AG04450 (cell line): ENCODE measurements at places on chromosomes 4 and X.

GRCh38 chr4:184103527-184104264 is 114.0 kb downstream of the ENPP6 start:
- no peak for DNase-seq

DNA sequence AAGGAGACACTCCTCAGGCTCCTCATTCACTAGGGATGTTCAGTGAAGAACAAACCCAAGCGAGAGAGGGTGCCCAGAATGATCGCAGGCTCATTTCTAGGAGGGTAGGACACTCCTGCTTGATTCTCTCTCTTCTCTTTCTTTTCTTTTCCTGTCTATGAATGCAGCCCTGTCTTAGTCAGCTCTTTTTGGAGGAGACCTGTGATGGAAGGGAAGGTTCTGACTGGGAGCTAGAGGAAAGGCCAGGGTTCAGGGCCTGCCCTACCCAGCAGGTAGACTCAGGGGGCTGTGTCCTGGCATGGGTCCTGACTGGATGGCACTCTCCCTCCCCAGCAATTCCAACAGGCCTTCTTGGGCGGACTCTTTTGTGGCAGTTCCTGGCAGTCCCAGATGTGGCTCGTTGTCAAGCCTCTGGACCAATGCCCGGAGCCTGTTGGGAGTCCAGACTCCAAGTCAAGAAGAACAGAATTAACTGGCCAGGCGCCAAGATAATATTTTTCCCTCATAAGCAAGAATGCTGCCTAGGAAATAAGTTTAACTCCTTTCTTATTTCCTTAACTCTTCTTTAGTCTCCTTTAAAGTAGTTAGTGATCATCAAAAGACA is 139.4 kb upstream of the SCML1 start:
- no peak for DNase-seq

DNA sequence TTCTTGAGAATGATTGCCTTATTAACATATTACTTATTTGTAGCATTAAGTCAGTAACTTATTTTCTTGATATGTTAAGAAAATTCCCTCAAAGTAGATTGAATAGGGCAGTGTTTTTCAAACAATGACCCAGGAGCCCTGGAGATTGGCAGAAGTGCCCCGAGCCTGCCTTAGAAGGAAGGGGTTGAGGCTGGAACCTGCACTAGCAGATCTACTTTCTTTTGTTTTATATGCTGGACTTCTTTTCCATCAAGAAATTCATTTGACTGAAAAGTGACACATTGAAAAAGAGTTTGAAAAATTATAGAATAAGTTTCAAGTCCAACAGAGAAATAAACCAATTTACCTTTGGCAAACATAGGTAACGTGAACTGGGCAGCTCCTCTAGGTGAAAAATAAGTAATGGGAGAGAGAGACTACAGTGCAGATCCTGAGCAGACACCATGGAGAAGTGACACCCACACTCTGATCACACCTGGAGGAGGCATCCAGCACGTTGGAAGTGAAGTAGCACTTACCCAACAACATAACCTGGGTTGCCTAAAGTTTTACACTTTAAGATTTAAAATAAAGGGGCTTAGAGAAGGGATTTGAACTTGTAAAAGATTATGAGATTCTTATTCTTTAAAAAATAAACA is 18.6 kb downstream of the ARSJ start:
- no peak for DNase-seq

DNA sequence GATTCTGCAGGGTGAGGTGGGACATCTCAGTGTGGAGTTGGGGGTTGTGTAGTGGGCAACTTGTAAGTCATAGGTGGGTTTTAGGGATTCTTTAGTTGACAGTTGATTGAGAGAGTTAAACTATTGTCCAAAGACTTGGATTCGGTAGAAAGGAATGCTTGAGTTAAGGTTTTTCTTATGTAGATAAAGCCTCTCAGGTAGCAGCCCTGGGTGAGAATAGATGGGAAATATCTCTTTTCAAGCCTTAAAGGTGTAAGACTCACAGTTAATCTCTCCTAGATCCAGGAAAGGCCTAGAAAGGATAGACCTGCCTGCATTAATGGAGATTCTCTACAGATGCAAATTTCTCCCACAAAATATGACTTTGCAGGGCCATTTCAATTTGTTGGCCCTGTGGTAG is 108.4 kb downstream of the ARSJ start:
- DNase-seq: no peak

- no peak for DNase-seq
Observed at GRCh38 chrX:2679534-2680485, 11.3 kb upstream of the CD99 start.

DNA sequence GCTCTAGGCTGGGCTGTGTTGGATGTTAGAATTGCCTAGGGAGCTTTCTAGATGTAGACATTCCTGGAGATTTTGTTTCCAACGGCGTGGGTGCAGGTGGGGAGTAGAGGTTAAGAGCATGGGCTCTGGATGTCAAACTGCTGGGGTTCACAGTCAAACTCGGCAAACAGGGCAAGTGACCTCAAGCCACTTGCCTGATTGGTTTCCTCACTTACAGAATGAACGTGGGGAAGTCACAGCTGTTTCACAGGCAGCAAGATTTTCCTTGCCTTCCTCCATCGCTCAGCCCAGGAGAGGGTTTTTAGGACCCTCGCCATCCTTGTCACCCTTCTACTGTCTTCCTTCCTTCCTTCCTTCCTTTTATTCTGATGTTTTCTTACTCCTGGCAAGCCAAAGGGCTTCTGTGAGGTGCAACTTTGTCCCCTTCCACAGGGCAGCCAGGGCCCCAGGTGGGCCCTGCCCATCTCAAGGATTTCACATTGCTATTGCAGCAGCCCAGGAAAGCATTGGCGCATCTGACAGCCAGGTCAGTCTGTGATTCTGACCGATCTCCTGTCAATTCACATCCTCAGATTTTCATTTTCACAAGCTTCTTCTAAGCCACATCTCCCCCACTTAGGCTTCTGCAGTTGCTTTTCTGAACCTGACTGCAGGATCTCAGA is 7.0 kb downstream of the RTL5 start:
- DNase-seq: no peak

DNA sequence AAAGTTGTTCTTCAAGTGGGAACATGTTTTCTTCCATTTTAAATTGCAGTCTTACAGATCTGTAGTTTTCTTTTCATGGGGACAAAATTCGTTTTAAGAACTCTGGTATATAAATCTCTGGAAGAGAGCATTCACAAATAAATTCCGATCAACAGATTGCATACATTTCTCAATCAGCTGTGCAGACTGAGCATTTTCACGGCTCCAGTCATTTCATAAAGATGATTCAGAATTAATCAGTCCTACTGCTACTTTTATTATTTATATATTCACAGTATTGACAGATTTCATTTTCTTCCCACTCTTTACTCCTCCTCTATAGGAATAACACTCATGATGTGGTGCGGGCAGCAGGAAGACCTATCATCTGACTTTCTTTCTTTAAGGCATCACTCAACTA is 534.9 kb upstream of the FTHL17 start:
- no peak for DNase-seq

GRCh38 chr4:147923854-147924253 is 192.0 kb downstream of the ARHGAP10 start:
- DNase-seq: no peak

DNA sequence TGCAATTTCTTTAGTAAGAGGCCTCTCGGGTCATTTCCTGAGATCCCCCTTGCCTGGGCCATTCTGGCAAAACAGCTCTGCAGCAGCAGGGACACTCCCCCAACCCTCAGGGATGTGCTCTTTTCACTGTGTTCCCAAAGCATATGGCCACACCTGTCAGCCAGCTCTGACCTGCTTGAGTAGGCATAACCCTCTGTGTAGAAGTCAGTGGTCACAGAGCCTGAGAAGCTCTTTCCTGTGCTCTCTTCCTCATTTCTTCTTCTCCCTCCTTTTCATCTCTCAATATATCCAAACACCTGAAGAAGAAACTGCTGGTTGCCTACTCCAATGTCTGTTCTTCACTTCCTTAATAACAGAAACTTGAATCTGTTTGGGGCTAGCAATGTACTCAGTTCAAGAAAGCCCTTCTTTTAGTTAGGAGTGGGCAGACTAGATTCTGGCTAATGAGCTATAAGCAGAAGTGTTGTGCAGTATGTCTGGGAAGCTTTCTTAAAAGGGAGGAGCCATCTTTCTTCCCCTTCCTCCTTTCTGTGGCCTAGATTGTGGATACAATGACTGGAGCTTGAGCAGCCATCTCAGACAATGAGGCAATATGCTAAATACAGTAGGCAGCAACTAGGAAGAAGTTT is 73.3 kb downstream of the PRPS1 start:
- no peak for DNase-seq

- DNase-seq: no peak
Observed at GRCh38 chrX:131881194-131881593, 141.9 kb upstream of the STK26 start.

GRCh38 chr4:57764856-57765255 is 654.7 kb upstream of the IGFBP7 start:
- no peak for DNase-seq

GRCh38 chr4:76965866-76966579 is 16.5 kb downstream of the SEPTIN11 start:
- no peak for DNase-seq

DNA sequence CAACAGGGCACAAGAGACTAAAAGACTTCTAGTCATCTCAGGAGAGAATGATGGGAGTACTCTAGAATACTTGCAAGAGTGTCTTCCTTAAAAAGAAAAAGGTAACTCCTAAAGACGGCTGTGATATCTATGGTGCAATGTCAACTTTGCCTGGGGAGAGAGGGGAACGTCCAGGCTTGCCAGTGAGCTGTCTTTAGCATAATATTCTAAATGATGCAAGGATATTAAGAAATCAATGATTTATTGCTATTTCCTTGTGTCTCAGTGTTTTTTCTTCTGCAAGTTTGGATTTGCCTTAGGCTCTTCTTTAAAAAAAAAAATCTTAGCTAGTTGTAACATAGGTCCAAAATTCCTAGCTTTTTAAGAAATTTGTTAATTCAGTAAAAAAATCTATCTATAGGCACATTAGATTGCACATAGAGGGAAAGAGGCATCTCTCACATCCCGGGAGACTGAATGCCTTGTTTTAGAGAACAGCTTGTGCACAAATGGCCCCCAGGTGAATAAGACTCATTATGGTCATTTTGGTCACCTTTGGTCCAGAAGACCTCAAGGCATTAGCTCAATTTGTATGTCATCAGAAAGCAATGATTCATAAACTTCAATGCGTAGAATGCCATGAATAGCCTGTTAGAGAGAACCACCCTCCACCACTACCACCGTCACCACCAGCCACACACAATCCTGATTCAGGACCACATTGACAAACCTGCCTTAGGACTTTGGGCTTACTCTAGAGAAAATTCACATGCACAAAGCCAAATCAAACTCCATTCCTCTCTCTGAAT is 104.1 kb downstream of the PALLD start:
- DNase-seq: no peak

GRCh38 chrX:40174854-40175510 is 77.2 kb upstream of the BCOR start:
- DNase-seq: no peak

DNA sequence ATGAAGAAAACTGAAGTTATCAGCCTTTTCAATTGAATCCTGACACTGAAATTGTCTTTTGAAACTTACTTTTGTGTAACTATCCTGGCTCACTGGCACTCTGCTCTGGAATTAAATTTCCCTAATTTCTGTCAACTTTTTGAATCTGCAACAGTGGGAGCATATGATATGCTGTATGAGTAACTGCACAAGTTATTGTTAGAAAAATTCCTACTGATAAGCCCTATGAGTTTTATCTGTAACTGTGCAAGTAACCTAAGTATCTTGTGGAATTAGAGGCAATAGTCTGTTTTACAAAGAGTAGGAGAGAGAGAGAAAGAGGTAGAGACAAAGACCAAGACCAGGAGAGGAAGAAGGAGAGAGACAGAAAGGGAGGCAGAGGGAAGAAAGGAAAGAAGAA is 9.2 kb upstream of the HPGD start:
- DNase-seq: no peak

- DNase-seq: no peak
Observed at GRCh38 chr4:38662522-38663089, 1.4 kb upstream of the KLF3 start.

DNA sequence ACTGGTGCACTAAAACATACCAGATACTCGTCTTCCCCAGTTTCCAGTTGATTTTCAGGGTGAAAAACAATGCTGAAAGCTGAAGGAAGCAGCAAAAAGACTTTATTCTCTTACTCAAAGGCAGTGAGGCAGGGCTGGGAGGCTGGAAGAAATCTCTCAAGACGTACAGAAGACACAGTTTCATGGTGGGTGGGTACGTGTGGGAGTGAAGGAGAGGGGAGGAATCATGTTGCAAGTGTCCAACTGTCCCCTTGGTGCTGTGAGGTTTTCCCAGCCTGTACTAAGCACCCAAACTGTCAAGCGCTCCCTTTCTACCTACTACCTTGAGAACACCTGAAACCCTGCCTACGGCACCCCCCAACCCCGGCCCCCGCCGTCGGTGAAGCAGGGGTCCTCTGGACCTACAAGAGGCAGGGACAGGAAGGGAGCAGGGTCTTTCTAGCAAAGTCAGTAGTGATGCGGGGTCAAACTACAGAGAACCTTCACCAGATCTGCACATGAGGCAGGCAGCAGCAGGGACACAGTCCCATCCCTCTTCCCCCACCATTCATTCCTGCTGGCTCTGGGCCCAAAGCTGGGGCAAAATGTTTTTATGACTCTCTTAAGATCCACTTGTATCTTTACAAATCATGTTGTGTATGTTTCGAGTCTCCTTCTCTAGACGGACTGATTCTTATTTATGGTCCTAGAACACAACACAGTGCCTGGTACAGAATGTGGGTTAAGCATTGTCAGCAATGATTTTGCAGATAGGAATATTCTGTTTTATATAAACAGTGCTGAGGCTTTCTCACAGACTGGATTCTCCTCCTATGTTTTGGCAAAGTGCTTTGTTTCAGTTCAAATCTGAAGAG is 2.4 kb upstream of the SETD7 start:
- DNase-seq: no peak

DNA sequence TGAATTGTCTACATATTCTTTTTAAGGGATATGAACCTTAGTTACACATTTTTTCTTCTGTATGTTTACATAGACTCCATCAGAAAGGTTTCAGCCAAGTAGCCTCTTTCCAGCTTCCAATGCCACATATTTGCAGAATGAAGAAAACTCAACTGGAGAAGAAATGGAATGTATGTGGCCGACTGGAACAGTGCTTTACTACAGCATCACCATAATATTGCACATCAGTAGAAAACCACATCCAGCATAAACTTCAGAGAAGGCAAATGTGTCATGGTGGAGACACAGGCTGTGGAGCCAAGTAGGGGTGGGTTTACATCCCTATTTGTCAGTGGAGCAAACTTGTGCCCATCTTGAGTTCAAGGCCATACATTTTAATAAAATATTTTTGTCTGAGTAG is 204.8 kb upstream of the LDB2 start:
- peak; percentile 84 for DNase-seq

DNA sequence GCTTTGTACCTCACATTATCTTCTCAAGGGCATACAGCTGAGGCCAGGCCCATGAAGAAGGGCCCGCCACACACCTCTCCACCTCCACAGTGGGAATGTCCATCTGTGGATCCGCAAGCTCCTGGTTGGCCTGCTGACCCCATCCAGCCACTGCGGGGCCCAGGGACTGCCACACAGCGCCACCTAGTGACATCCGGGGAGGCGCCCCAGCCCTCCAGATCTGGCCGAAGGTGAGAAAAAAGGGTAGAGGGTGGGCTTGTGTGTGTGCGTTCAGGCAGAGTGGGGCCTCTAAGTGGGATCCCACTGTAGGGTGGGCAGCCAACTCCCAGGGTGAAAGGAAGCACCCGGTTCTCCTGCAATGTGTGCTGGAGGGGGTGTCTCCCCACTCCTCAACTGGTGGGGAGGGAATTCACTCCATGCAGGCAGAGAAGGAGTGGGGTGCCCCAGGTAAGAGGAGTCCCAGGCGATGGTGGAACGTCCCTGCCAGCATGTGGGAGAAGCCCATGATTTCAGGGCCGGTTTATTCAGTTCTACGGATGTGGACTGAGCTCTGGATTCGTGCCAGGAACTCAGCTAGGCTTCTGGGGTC is 117.3 kb downstream of the ENPP6 start:
- no peak for DNase-seq
